RPMI7951 (cell line): ENCODE measurements at places on chromosomes 3 and 15.

DNA sequence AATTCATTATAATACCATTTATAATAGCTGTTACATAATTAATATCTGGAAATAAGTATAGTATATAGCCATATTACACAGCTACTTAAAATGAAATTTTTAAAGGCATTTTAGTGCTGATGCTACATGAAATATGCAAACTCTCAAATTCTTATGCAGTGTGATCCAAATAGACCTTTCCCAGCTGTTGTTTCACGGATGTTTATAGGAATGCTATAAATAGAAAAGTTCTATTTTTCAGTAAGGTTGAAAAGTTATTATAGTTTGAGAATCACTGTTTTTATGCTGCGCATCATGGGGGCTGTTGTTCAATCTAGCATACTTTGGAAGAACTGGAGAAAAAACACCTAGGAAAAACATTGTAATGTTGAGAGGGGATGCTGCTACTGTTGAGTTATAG is 147.7 kb upstream of the TRIM42 start:
- no peak for DNase-seq

DNA sequence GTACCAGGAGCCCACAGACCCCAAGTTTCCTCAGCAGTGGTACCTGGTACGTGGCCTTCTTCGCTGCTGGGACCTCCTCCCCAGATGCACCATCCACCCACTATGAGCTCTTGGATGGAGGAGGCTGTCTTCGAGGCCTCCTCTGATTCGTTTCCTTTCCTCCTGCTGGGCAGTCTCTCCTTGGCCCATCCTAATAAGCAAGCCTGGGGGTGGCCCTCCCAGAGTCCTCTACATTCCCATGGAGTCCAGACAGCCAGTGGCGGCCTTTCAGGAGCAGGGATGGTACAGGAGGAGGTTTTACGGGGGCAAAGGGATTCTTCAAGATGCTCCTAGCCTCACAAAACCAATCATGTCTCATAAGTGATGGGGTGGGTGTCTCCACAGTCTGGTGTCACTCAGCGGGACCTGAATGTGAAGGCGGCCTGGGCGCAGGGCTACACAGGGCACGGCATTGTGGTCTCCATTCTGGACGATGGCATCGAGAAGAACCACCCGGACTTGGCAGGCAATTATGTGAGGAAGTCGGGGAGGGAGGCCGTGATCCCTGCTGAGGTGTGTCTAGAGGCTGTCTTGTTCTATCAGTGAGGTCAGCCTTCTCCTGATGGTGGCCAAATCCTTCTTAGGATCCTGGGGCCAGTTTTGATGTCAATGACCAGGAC is 7.7 kb upstream of the FES start:
- DNase-seq: no peak

GRCh38 chr3:114566767-114567166 is 272.9 kb downstream of the TIGIT start:
- DNase-seq: no peak

DNA sequence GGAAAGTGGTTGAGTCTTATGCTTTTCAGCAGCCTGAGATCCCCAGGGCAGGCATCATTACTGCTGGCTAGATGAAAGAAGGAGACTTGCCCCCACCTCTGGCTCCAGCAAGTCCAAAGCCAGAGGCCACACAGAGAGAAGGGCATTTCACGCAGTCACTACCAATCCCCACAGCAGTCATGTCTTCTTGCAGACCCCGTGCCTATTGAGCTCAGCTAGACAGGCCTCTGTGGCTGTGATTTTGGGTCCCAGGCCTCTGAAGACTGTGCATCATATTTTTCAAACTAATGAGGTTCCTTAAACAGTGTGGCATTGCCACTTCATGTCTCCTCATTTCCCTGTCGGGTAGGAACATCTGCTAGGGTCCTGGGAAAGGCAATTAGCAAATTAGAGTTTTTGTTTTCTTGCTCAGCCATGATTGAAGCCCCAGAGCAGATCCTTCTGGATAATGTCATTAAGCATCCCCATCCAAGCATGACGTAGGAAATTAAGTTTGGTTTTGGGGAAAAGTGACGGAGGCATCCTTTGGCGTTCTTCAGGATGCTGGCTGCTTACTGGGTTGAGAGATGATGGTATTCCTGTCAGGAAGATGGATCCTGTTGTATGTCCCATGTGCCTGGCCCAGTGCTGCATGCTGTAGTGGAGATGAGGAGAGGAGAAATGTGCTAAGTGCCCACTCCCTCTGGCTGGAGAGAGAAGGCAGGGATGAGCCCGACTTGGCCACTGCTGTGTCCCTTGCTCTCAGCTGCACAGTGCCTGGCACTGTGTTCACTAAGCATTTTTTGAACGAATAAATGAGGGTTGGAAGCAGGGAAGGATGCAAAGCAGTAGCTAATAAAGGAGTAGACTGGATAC is 7.0 kb downstream of the SPSB4 start:
- no peak for DNase-seq

GRCh38 chr15:100005715-100006114 is 272.5 kb upstream of the LYSMD4 start:
- no peak for DNase-seq

DNA sequence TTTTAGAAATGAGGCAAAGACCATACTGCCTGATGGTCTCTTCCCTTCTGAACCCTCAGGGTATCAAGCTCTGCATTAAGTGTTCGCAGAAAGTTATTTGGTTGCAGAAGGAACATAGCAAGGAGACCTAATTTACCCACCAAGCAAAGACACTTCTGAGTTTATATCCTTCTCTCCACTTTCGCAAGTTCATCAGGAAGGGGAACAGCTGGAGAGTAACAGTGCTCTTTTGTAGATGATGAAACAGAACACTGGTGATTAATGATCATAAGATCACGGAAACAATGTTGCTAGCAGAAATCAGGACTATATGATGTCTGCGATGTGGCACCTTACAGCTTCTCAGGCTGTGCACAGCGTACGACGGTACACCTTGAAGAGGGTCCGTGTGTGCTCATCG is 62.1 kb downstream of the NCEH1 start:
- peak; percentile 36 for DNase-seq

GRCh38 chr15:80480171-80480811 is 76.1 kb downstream of the ARNT2 start:
- no peak for DNase-seq

GRCh38 chr3:157785102-157785826 is 282.0 kb upstream of the VEPH1 start:
- DNase-seq: peak; percentile 99

- DNase-seq: peak; percentile 77
These were observed 41.9 kb downstream of the FMN1 start for GRCh38 chr15:33152502-33153109.

GRCh38 chr15:39247574-39247973 is 333.3 kb upstream of the THBS1 start:
- DNase-seq: peak; percentile 67

GRCh38 chr3:50503504-50504342 is at the start of gene CACNA2D2:
Gene CACNA2D2, minus strand, starts transcription at chr3:50503634. Its CDS starts 211 bp downstream, at chr3:50503423.
- no peak for DNase-seq

- peak; percentile 45 for DNase-seq
These were observed 716 bp downstream of the SMC4 start for GRCh38 chr3:160400030-160400701.

DNA sequence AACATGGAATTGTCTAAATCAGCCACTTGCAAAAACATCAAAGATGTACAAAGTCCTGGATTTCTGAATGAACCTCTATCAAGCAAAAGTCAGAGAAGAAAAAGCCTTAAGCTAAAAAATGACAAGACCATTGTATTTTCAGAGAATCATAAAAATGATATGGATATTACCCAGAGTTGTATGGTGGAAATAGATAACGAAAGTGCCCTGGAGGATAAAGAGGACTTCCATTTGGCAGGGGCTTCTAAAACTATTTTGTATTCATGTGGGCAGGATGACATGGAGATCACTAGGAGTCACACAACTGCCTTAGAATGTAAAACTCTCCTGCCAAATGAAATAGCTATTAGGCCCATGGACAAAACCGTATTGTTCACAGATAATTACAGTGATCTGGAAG is 29.3 kb downstream of the KNL1 start:
- no peak for DNase-seq

GRCh38 chr3:23435318-23435717 is 232.2 kb downstream of the UBE2E2 start:
- no peak for DNase-seq

- DNase-seq: peak; percentile 62
These were observed 724.7 kb upstream of the ZNF385D start for GRCh38 chr3:22475665-22476240.

DNA sequence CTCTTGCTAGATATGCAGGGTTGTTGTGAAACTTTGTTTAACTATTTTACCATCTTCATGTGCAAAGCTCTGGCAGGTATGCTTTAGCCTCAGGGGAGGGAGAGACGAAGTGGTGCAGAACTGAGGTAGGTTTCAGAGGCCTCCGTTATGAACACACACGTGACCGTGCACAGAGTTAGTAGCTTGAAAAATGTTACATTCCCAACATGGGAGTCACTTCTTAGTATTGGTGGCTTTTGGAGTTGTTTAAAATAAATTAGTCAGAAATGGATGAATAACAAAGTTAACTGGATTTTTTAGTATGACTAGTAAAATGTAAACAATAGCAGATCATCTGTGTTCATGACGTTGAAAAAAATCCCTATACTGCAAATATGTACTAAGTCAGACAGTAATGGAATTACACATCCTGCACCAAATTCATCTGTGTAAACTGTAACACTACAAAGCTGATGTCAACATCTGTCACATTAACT is 279.6 kb downstream of the KLF13 start:
- no peak for DNase-seq

GRCh38 chr3:48466386-48467109 is 20.0 kb downstream of the ATRIP start:
- DNase-seq: peak; percentile 34

DNA sequence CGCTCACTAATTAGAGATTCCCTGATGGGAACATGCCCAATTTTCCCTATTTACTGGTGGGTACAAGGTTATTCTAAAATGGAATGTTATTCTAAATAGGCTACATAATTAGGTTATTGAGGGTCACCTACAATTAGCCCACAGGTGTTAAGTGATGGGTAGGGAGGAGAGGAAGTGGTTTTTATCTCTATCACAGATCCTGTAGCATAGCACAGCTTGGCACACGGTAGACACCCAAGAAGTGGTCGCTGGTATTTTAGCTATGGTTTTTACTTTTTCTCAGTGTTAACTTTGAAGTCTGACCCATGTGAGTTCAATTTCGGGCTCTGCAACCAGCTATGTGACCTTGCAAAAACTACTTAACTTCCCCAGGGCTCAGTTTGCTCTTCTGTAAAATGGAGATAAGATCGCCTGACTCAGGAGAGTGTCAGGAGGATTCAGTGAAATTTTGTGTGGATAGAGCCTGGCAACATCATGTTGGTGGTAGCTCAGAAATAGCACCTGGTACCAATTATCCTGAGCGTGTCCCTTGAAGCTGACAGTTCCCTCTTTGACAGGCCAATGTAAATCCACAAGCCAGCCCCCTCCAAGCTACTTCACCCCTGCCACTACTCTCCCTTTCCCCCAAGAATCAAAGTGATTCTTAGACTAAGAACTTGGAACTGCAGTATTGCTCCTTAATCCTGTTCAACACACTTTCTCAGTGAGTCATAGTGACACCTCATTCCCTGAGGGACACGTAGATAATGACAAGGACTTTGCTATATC is 8.7 kb upstream of the LMCD1 start:
- DNase-seq: peak; percentile 91

DNA sequence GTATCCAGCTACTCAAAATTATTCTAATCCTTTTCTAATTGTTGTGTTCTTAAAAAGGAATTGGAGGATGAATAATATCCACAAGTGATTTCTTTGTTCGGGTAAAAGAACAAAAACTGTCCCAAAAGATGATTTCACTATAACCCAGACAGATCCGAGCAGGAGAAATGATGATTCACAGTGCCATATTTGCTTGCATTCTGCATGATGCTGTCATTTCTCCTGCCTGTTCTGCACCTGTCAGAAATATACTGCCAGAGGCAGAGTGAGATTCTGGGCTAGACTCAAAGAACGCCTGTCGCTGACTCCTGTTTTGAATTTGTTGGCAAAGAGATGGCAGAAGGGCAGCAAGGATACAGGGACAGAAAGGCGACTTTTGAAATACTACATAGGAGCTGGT is 34.7 kb upstream of the SLC24A5 start:
- no peak for DNase-seq

DNA sequence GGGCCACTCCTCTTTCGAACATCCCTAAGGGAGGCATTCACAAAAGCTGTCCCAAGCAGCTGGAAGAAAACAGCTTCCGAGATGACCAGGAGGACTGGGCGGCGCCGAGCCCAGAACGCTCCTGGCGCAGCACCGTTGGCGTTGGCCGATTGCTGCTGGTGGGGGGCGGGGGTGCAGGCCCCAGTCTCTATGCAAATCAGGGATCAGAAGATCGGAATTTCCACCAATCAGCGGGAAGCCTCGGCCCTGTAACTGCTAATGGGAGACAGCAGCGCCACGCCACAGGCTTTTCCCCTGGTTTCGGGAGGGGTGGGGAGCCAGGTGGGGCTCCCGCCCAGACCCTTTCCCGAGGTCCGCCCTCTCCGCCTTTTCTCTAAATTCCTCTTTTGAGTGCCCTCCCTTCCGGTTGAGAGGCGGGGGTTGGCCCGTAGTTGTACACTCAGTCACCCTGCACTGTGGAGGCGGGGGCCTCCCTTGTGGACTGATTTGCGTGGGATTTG is 27.0 kb downstream of the HMCES start:
- DNase-seq: no peak

DNA sequence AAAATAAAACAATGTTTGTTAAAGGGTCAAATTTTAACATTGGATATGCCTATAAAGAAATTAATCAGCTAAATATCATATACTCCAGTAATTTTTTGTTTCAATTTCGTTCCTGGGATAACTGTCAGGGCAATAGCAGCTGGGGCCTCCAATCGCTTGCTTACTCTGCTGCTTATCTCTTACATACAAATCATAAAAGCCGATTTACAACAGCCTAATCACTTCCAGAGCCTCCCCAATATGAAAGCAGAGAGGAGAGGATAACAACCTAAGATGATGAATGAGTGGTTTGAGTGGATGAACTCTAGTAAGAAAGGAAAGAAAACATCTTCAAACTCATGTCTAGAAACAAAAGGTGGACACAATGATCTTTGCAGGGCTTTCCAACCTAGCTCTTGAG is 80.7 kb upstream of the PSMD6 start:
- no peak for DNase-seq

DNA sequence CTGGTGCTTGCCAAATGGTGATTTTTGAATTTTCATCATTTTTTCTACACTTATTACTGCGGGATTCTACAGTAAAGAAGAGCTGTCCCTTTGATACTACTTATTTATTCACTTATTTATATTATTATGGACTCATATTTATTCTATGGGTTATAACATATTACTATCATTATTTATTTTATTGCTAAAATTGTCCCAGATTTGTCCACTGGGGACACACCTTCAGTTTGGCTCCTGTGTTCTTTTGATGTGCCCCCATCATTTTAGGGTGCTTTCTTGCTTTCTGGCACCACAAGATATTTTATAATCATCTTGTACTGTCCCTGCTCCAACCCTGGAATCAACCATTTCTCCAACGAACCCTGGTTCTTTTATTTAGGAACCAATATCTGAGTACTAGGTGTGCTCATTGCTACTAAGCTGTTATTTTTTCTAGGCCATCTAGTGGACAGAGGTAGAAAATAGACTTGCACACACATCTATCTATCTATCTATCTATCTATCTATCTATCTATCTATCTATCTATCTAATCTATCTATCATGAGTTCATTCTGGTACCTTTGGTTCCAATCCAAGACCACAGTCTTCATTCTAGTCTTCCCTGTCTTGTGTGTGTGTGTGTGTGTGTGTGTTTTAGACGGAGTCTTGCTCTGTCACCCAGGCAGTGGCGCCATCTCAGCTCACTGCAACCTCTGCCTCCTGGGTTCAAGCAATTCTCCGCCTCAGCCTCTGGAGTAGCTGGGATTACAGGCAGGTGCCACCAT is 16.0 kb downstream of the SLC22A14 start:
- peak; percentile 14 for DNase-seq

- DNase-seq: peak; percentile 75
These were observed 284.2 kb upstream of the TPM1 start for GRCh38 chr15:62758126-62758951.
